Left renal pelvis (tissue), 4 donors: ENCODE measurements at places on chromosomes 5 and 9. TPM values are rescaled to one million over a fixed set of nuclear protein-coding genes. Genes with fewer than 3 reads are reported as not detected.

DNA sequence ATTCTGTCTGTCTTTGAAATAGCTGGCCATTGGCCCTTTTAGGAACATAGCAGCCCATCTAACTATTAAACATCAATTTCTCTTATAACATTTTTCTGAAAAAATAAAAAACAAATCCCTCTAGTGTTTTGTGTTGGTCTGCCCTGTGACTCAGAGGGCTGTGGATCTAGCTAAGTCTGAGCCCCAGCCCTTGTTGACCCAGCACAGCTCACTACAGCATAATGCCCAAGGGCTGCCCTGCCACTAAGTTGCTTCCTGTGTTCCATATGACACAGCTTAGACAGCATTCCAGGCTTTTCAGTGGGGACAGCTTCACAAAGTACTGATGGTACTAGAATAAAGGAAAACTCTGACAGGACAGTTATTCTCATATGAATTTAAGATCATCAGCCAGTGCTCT is 136.0 kb downstream of the SCAMP1 start:
- DNase-seq = no peak

DNA sequence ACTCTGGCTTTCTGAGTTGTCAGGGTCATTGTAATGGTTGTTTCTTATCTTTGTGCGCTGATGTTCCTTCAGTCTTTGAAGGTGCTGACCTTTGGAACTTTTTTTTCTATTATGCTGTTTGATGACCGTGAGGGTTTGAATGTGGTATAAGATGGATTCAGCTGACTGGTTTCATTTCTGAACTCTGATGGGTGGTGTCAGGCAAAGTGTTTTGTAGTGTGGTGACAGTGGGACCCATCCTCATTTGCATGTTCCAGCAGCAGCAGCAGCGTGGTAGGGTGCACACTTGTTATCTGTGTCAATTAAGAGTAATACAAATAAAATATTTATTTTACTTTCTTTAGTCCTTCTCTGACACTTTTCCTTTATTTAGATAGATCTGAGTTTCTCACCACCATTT is 227.7 kb upstream of the PRR16 start:
- no peak for DNase-seq

DNA sequence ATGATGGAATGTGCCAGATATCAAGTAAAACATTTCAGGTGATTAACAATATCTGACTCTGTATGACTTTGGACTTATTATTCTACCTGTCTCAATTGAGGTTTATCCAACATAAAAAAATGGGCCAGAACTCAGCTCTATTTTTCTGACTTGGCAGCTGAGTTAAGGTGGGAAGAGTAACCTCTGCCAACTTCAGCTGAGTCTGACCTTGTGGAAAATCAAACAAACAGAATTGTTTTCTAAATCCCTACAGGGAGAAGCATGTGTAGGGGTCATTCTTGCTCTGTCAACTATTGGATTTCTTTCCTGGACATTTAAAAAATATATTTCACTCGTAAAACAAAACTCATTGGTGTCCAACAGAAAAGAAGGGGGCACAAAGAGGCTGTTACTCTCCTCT is 139.4 kb upstream of the TLR4 start:
- no peak for DNase-seq

PCDHB16 gene
- polyA plus RNA-seq = 8.4 TPM

HK3 gene
- 0.69 TPM for polyA plus RNA-seq

C7 gene
- polyA plus RNA-seq = 143 TPM
